Eye (tissue), 1 donor: ENCODE measurements at places on chromosomes 1 and 21.

- no peak for DNase-seq
Measured at GRCh38 chr1:197744979-197745378, 30.3 kb downstream of the DENND1B start.

DNA sequence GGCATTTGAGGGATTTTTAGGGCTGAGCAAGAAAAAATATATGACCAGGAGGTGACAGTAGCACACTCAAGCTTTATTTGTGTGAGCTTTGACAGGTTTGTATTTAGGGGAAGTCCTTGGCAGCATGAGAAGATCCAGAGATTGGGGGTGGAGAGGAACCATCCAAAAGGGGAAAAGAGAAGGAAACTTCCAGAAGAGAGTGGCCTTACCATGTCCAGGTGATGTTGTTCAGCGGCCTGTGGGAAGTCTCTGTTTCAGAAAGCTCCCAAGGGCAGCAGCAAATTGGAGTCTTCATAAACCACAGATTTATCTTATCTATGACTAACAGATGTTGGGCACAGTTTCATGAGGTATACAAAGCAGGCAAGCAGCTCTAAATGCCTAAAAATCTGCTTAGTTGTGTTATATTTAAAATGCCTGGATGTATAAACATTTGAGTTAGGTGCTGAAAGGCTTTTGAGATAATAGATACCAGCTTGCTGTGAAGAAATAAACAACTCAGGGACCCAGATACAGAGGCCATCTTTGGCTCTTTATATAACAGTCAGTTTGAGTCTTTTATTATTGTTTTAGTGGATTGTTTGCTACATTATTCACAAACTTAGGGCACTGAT is 21.2 kb upstream of the ADAR start:
- no peak for DNase-seq

DNA sequence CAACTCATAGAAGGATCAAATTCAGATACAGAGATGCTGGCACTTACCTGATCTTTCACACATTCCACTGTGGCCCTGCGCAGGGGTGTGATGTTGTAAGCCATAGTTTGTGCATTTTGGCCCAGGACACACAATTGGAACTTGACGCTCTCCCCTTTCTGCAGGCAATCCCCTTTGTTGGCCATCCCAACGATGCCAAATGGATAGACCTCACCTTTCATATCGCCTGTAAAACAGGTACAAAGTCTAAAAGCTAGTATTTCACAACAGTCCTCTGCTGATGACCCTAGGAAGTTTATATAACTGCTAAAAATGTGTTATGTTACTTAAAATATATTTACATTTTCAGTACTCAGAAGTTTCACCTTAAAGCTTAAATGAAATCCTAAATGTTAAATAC is 3.9 kb upstream of the NRAS start:
- DNase-seq: no peak

DNA sequence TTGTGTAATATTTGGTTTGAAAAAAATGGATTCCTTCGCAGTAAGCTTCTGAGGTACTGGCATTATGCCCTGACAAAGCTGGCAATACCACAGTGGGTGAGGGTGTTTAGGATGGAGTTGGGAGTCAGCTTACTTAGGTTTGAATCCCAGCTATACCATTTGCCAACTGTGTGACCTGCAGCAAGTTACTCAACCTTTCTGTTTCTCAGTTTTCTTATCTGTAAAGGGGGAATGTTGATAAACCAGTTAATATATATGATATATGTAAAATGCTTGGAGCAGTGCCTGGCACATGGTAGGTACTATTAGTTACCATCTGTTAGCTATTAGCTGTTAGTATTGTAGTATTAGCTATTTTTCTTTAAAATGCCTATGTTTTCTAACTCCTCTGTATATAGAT is 4.9 kb upstream of the HDGF start:
- DNase-seq: no peak

GRCh38 chr1:87791931-87792740 is 463.5 kb downstream of the LMO4 start:
- peak; percentile 35 for DNase-seq

- no peak for DNase-seq
Measured at GRCh38 chr1:243718893-243719292, 131.2 kb downstream of the AKT3 start.

- no peak for DNase-seq
Measured at GRCh38 chr1:42748461-42749410, 8.7 kb upstream of the CLDN19 start.

DNA sequence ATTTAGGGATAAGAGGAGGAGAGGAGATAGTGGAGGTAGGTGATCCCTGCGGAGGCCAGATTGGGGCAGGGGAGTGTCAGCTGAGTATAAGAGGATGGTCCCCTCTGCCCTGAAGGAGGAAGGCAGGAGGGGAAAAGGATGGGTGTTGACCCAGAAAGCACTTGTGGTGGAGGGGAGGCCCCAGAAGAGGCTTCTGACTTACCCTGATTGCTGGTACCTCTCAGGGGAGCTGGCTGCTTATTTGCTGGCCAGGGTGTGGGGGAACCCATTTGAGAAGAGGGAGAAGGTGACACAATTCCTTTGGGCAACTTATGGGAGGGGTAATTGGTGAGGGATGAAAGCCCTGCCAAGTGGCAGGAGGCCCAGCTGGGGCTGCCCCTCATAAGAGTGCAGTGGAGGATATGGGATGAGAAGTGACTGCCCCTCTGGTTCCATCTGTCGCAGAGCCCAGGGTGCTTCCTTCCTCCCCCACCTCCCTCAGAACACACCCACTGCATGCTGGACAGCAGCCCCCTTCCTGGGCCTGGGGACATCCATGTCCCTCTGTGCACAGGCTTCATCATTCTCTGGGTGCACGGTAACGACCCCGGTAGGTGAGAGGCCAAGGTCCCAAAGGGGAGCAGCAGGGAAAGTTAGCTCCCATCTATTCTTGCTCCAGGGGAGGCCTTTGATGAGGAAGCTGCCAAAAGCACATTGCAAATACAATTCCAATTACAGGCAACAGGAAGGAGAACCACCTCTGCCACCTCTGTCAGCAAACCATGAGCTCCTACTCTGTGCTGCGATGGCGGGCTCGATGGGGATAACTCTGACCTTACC is 1.4 kb upstream of the PCSK9 start:
- DNase-seq: peak; percentile 72

GRCh38 chr1:34380526-34381124 is 203.9 kb downstream of the C1orf94 start:
- DNase-seq: peak; percentile 61

DNA sequence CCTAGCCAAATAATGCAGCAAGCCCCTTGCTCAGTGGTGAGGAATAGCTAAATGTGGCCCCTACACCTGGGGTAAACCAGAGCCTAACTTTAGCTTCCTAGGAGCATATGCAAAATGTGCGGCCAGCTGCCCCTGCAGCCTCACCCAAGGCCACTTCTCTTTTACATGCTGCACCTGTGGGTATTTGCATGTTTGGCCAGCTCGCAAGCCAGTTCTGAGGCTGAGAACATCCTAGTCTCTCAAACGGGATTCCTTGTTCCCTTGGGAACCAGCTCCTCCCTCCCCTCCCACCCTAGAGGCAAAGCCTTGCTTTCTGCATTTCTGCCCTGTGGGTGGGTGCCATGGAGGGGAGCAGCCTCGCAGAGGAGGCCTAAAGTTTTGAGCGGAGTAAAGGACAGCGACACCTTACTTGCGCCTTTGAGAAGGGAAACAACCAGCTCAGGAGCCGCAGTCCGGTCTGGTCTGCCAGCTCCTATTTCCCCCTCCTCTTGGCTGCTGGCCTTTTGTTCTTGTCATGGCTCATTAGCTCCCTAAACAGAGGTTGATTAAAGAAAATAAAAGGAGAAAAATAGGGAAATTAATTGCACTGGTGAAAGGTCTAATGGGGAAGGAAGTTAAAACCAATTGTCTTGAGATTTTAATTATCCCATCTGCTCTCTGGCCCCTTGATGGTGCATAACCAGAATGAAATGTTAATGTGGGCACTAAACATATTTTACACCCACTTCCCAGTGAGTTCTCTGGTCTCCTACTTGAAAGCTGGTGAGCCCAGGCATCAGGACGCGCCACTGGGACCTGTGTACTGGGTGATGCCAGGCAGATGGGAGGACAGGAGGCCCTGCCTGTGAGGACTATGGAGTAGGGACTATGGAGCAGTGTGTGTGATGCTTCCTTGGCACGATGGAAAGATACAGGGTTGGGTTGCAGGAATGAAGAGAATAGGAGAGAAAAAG is 68.7 kb downstream of the TEX35 start:
- peak; percentile 73 for DNase-seq

DNA sequence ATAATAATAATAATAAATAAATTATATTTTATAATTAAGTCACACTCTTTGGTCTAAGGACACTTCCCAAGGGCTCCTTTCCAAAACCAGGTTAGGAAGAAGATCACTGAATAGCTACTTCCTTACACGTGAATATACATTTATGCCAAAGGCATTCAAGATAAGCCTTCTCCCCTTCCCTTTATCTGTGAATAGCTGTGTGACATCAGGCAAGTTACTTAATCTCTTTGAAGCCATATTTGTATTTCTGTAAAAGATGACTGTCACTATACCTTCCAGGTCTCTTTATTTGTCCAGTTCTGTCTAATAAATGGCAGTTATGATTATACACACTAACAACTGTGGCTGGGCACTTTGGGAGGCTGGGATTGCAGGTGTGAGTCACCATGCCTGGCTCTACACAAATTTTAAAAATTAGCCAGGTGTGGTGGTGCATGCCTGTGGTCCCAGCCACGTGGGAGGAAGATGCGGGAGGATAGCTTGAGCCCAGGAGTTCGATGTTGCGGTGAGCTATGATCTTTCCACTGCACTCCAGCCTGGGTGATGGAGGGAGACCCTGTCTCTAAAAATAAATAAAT is 5.5 kb upstream of the RNF11 start:
- no peak for DNase-seq

- no peak for DNase-seq
Measured at GRCh38 chr1:169701261-169702005, 10.0 kb downstream of the SELL start.

GRCh38 chr21:28174701-28175100 is 818.0 kb downstream of the LTN1 start:
- DNase-seq: no peak

- DNase-seq: no peak
Measured at GRCh38 chr1:160835751-160836150, 26.9 kb downstream of the CD244 start.

DNA sequence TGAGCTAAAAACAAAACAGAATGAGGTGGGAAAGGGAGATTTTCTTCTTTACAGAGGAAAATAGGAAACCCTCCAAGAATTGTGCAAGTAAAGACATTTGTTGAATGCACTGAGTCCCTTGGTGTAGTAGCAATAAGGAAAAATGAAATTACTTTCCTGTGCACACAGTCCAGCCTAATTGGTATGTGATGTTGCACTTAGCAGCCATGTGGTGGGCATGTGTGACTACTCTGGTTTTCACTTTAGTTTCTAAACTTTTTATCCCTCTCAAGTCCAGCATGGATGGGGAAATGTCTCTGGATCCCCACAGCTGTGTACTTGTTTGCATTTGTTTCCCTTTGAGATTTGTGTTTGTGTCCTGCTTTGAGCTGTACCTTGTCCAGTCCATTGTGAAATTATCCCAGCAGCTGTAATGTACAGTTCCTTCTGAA is 7.1 kb upstream of the AGO3 start:
- no peak for DNase-seq

DNA sequence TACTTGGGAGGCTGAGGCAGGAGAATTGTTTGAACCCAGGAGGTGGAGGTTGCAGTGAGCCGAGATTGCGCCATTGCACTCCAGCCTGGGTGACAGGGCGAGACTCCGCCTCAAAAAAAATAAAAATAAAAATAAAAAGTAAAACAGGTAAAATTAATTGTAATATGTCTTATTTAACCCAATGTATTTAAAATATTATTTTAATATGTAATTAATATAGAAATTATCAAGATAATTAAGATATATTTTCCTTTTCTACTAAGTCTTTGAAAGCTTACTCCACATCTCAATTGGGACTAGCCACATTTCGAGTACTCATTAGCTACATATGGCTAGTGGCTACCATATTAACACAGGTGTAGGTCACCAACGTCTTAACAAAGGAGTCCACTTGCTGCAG is 61.6 kb upstream of the IPO9 start:
- no peak for DNase-seq

- no peak for DNase-seq
Measured at GRCh38 chr1:19073311-19074186, 117.1 kb upstream of the IFFO2 start.

- DNase-seq: peak; percentile 93
Measured at GRCh38 chr1:13965770-13966398, 265.9 kb downstream of the PRDM2 start.

DNA sequence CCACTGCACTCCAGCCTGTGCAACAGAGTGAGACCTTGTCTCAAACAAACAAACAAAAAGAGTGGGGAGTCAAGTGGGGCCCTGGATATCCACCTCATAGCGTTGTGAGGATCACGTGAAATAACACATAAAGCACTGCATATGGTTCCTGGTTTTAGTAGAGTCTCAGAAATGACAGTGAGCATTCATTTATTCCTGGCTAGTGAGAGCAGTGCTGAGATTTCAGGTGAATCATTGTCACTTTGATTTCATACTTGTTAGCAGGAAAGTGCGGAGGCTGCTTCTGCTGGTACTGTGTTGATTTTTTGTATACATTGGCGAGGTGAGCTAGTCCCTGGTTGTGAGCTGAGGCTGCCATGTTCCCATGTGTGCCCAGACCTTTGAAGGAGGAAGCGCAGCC is 22.9 kb downstream of the ARHGEF10L start:
- no peak for DNase-seq

DNA sequence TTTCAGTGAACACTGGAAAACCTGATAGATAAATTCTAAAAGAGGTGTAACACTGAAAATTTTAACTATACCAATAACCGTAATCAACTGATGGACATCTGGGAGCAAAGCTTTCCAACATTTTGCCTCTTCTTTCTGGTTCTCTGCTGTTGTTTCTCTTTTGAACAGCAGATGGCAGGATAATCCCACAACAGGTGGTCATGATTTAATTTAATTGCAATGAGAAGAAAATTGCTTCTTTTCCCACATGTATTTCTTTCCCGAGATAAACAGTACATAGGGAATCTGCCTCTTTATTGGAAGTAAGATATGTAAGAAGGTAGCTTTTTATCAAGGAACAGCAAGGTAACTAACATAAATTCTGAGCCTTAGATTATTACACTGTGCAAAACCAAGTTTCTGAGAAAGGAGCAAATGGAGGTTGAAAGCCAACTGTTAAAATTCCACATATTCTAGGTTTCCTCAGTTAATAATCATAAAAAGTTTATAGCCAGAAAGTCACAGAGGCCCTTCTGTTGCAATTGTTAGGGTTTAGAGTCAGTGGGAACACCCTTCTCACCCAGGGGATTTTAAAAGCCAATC is 72.9 kb downstream of the RPS6KA1 start:
- peak; percentile 94 for DNase-seq

- no peak for DNase-seq
Measured at GRCh38 chr1:14875524-14876509, 277.3 kb downstream of the KAZN start.
